ENCODE measurements at places on chromosomes 4 and X.

- peak; percentile 66 for DNase-seq
These were observed 182.5 kb upstream of the NPY2R start for GRCh38 chr4:155025762-155026457.

GRCh38 chrX:109398833-109399232 is 83.1 kb downstream of the GUCY2F start:
- DNase-seq, result no peak

DNA sequence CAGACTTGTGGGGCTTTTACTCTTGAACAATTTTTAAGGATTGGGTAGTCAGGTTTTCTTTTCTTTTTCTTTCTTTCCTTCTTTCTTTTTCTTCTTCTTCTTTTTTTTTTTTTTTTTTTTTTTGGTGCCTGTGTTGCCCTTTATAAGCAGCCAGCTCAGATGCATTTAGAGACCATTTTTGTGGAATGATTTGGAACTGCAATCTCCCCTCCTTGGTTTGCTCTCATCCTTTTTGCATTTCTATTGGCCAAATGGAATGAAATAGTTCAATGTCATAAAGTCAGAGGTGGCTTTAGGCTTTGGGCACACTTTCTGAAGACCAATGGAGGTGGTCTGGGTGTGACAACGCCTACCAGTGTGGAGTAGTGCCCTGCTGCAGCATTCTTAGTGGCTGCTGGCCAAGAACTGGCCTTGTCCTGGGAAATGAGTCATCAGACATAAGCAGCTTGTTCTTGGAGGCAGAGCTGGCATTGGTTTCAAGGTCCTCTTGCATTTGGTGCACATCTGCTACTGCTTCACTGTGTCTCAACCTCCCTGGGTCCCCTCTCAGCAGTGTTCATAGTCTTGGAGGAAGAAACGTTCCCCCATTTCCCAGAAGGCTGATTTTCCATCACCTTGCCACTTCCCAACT is 84.5 kb downstream of the CT47B1 start:
- peak; percentile 18 for DNase-seq

DNA sequence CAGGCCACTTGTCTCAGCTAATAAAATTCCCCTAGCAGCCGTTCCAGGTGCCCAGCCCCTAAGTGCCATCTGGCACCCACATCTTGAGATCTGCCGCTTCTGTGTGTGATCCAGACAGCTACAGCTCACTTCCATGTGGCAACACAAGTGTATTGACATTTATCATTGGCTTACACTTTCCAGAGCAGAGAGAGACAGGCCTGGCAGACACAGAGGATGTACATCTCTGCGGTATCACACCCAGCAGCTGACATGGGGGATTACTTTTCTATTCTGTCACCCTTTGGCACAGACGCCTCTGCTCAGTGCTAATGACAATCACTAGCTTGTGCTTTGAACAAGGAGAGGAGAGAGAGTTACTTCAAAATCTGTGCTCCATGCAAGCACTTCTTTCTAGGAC is 195.9 kb downstream of the KDR start:
- no peak for DNase-seq

GRCh38 chr4:124432500-124432899 is 280.0 kb downstream of the ANKRD50 start:
- DNase-seq, result no peak

DNA sequence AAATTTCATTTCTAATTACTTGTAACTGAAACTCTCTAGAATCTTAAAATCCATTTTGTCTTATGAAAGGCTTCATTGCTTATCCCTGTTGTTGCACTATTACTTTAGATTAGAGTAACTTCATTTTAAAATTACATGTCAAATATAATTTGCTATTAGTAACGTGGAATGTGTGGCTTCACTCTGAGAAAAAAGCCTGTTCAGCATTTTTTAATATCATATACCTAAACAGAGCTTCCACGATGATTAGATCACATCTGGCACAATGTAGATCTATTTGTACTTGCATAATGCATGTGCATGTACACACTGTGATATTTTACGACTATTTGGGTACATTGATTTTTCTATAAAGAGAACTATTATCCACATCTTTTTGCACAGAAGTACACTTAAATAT is 648.1 kb downstream of the RPA4 start:
- no peak for DNase-seq

DNA sequence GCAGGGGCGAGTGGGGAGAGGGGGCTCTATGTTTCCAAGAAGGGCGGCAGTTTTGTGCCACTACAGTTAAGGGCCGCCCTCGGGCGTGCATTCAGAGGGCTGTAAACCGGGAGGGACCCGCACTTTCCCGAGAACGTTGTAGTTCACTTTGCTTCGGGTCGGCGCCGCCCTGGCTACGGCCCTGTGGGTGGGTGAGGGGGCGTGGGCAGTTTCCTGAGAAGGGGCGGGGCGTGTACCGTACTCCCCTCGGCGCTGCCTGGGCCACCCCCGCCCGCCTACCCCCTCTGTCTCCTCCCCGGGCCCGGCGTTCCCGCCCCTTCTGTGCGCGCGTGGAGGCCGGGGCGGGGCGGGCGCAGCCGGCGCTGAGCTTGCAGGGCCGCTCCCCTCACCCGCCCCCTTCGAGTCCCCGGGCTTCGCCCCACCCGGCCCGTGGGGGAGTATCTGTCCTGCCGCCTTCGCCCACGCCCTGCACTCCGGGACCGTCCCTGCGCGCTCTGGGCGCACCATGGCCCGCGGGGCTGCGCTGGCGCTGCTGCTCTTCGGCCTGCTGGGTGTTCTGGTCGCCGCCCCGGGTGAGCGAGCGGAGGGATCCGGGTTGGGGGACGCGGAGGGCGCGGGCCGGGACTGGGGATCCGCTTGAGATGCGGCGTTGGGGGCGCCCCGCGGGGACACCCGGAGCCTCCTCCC is at the start of gene CD99:
Gene CD99, plus strand, starts transcription at position 440 of the 687 bp plus-strand sequence. Its CDS starts 66 bp downstream, at position 506.
- peak; percentile 93 for DNase-seq

GRCh38 chr4:77226939-77227705 is 70.1 kb downstream of the CCNG2 start:
- DNase-seq, result no peak

DNA sequence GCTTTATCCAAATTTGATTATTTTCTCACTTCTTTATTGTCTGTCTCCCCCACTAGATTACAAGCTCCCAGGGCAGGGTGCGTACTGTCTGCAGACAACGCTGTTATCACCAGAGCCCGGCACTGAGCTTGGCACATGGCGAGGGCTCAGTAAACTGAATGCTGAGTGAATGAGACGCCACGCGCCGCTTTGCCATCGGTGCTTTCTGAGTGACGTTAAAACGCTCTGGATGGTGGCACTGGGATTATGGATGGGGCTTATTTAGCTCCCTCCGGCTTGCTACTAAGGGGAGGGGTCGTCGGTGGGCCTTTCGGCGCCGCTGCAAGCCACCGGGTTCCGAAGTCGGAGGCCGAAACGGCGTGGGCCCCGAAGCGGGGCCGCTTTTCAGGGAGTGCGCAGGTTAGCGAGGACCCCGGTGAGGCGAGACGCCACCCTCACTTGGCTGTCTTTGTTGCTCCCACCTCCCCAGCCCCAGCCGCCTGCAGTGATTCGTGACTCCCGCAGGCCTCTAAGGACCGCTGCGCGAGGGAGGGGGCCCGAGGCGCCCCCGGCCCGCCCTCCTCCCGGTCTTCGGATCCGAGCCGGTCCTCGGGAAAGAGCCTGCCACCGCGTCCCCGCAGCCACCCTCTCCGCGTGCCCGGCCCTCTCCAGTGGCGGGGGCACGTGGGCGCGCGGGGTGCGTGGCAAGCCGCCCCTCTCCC is 569 bp upstream of the FHL1 start:
- DNase-seq, result no peak

DNA sequence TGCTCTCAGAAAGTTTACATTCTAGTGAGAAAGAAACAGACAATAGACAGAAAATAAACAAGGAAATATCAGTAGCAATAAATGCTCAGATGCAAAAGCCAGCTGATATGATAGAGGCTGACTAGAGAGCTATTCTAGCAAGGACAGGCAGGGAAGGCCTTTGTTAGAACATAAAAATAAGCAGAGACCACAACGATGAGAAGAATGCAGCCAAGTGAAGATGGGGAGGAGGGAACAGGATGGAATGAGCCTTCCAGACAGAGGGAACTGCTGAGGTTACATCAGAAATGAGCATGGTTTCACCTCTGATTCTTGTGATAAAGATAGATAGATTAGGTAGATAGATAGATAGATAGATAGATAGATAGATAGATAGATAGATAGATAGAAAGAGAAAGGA is 7.6 kb upstream of the SOWAHB start:
- no peak for DNase-seq

DNA sequence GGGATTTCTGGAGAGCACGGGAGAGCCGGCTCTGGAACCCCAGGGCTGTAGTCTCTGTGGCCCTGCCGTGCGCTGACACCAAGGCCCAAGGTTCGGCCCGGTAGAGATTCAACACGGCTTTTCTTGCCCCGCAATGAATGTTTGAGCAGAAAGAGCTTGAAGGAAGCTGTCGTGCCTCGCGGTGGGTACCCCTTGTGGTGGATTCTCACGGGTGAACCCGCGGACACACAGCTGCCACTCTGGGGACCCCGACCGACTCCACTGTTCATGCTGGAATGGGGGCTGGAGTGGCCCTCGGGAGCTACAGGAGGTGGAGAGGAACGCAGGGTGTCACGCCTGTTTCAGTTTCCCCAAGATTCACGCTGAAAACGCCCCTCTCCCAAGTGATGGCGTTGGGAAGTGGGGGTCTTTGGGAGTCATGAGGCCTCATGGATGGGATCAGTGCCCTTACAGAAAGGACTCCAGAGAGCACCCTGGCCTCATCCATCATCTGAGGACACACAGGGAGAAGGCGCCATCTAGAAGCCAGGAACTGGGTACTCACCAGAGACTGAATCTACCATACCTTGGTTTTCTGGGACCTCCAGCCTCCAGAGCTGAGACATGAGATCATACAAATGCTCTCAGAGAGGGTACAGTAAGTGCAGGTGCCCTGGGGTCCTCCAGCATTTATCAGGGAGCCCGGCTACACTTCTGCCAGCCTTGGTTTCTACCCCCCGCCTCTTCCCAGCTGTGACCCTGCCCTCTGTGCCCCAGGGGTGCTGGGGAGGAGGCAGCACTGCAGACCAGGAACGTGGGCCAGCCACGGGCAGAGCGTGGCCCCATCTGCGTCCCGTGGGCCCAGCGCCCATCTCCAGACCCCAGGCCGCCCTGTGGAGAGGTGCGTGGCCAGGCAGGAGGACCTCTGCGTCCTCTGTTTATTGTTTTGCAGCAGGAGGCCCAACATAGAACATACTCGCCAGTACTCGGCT is 6.4 kb downstream of the SLC25A6 start:
- DNase-seq, result no peak

GRCh38 chr4:4752576-4753401 is 106.7 kb upstream of the MSX1 start:
- DNase-seq, result no peak

DNA sequence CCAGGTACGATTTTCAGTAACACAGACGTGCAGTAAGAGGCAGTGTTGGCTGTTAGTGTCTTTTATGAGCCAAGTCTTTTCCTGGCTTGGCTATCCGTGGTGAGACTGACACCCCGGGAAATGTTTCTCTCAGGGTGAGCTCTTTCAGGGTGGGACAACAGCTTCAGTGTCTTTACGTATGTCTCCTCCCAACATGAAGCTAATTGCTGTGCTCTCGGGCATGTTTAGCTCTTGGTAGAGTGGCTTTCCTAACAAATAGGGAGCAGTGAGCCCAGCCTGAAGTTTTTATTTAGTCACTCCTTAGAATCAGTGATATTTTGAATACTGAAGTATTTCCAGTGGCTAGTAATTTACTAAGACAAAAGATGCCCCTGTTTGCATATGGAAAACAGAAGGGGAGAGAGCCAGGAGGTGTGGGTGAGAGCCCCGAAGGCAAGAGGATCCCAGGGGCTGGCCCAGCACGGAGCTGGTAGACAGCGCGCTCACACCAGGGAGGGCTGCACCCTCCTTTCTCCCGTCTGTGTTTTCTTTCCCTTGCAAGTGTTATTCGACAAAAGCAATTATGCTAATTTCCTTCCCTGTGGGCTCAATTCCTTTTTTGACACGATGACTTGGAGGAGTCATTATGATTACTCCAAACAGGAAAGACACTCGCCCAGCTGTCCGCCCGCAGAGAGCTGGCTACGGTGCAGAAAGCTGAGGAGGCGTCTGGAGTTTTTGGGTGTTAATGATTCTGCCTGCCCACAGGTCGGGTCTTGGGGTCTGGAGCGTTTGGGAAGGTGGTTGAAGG is 47.7 kb downstream of the PDGFRA start:
- no peak for DNase-seq

DNA sequence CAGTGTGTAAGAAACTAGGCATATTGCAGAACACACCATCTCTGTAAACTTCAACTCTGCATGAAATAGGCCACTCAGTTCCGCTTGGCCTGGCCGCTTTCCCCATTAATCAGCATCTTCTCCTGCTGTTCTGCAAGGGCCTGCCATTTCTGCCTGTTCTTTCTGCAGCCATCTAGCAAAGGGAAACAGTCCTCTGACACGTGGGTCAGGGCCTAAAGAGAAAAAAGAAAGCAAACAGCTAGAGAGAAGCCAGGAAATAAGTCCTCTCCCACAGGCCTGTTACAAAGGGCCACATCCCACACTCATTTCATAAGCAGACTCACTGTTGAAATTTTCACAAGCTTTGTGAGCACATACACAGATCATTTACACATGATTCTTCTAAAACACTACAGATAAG is 130.1 kb downstream of the PDE5A start:
- DNase-seq, result no peak

DNA sequence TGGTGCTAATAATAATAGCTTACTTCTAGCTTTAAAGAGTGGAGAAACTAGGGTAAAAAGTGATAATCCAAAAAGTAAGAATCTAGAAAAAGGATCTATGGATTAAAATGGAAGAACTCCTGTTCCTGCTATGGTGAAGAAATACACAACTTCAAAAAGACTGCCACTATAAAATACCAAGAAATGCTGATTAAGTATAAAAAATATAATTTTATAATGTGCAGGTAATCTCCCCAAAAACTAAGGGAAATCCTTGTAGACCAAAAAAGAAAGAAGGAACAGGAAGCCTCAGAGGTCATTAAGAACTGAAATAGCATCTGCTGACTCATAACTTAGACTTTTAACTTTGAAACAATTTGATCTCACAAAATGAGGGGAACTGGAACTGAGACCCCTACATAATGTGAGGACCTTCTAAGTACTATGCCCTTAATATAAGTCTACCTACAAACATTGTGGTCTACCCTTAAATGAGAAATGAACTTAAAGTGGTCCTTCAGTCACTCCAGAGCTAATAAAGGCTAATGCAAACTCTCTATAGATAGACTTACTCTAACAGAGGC is 50.6 kb upstream of the SRPX start:
- DNase-seq, result no peak

- DNase-seq, result no peak
These were observed 28.3 kb upstream of the DSPP start for GRCh38 chr4:87580057-87580456.

- no peak for DNase-seq
These were observed 14.2 kb downstream of the TAB3 start for GRCh38 chrX:30874851-30875250.

GRCh38 chrX:23785580-23785979 is 2.6 kb downstream of the SAT1 start:
- no peak for DNase-seq

DNA sequence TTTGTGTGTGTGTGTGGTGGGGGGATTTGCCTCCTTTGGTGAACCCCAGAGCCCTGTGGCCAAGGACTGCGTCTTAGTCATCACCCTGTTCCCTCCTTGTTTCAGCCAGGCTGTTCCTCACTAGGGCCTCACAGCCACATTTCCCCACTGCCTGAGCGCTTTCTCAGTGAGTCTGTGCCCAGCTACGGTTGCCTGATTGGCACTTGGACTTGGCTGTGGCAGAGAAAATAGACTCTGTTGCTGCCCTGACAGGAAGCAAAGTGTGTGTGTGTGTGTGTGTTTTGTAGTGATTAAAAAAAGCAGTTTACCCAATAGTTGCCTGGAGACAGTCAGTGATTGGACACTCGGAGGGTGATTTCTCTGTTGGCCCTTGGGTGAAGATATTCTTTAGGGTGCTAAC is 113.0 kb downstream of the UCHL1 start:
- no peak for DNase-seq

GRCh38 chrX:13341491-13342101 is 21.7 kb upstream of the ATXN3L start:
- DNase-seq, result no peak

Measured in colonic mucosa (tissue), 4 donors.